ENCODE measurements at places on chromosomes 2 and 18.

DNA sequence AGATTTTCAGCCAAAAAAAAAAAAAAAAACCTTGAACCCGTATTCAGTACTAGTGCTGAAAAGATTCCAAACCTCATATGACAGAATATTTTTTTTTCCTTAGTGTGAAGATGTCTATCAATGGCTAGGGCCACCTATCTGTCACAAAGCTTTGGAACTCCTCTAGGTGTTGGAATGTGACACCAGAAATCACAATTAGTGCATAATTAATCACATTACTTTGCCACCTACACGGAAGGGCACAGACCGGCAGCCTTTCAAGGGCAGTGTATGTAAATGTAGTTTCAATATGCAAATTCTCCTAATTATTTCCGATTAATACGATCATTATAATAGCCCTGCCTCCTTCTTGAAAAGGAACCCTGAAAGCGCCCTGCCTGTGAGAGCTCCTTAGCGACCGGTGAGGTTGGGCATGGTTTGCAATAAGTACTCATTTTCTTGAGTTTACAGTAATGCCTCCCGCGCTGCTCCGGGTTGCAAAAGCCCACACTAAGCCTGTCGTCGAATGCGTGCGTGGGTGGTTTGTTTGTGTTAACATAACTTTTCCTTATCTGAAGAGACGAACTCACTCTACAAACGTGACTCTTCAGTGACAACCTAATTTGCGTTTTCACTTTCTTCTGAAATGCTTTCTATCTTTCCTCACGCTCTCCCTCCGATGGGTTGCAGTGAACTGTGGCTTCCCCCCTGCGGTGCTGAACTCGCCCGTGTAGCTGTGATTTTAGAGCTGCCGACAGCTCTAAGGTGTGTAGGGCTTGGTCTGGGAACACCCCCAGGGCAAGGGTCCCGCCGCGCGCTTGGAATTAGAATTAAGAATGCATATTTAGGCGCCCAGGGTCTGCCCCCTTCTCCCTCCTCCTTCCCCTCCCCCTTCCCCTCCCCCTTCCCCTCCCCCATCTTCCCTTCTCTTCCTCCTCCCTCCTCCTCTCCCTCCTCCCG lies 765 bp upstream of the ID2 start:
- DNase-seq = peak; percentile 59

GRCh38 chr2:216947055-216947454 lies 87.2 kb upstream of the TNP1 start:
- DNase-seq = no peak

GRCh38 chr2:74010087-74010541 lies 25.4 kb downstream of the TET3 start:
- no peak for DNase-seq

GRCh38 chr18:23881778-23882177 lies 132.8 kb upstream of the TTC39C start:
- DNase-seq = no peak

DNA sequence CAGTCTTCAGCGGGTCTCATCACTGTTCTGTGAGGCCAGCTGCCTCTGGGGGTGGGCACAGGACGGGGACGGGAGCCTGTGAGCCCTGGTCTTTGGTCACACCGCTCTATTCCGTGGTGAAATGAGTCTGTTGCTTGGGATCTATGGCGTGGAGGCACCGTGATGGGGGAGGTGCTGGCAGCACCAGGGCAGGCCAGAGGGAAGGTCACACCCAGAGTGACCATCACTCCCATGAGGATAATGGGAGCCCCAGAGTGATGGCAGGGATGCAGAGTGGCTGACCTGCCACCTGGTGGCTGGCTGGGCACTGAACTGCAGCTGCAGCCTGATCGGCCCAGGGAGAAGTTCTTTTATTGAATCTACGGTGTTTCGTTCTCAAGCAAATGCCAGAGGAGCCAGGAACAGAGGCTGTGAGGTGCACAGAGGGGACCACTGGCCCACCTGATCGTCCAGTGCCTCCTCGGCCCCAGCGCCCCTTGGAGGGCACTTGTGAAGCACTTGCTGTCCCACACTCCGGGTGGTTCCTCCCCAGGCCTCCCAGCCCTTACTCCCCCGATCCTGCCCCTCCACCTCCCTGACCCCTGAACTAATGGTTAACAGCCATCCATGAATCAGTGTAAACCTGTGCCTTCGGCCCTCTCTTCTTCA lies 17.9 kb downstream of the KCNIP3 start:
- peak; percentile 78 for DNase-seq

GRCh38 chr2:231677632-231678104 lies 30.7 kb upstream of the PTMA start:
- DNase-seq = peak; percentile 87

DNA sequence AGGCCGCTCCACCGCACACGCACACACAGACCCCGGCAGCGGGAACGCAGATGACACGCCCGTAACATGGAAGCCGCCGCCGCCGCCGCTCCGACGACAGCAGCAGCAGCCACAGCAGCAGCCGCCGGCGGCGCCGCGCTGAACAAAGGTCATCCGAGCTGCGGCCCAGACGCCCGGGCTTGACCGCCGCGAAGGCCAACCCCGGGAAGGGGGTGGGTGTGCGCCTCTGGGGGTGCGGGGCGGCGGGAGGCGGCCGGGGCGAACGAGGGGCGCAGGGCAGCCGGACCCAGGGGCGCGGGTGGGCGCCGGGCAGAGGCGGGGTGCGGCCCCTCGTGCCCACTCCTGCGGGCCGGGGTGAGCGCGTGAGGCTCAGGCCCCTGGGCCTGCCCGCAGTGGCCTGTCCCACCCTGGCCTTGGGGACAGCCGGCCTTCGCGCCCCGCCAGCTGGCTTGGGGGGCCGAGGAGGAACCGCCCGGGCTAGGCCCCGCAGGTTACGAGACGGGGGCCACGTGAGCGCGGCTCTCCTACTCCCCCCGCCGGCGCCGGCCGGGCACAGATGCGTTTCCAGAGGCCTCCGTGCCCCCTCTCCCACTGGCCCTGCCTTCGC lies 1.0 kb upstream of the ZNF532 start:
- peak; percentile 54 for DNase-seq

DNA sequence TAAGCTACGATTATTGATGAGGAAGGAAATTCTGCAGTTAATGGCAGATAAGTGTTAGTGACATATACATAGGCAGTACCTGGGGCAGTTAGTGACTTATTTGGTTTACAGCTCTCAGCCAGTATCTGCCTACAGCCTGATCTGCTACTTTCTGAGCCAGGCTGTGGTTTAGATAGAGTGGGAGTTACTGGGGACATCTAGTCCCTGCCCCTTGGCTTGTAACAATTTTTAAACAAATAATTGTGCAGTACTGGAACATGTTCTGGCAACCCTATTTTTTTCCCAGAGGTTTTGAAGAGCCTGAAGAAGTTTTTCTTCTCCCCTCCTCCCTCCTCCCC lies 2.3 kb downstream of the KIF5C start:
- no peak for DNase-seq

- no peak for DNase-seq
Observed at GRCh38 chr18:75005626-75006025, 203.3 kb downstream of the PTGR3 start.

GRCh38 chr2:203453858-203454451 lies 81.1 kb downstream of the RAPH1 start:
- peak; percentile 67 for DNase-seq

GRCh38 chr2:169001116-169001815 lies 29.9 kb downstream of the ABCB11 start:
- DNase-seq = no peak

DNA sequence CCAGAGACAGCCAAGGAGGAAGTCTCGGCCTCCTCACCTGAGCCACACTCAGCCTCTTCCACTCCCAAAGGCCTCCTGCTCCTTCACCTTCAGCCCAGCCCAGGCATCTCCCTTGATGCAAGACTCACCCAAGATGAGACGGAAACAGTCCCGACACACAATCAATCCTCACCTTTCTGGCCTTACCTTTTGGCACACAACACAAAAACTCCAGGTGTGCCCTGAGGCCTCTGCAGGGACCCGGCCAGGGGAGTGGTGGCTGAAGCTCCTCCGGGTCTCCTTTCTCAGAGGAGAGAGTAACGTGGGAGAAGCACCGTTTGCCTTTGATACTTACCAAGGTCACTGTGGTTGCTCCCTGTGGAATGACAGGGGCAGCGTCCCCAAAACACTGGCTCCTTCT lies 23.8 kb upstream of the EFHD1 start:
- DNase-seq = no peak

- no peak for DNase-seq
Observed at GRCh38 chr2:3379339-3379646, 201 bp upstream of the TRAPPC12 start.

GRCh38 chr2:68171684-68172083 lies 14.0 kb downstream of the PNO1 start:
- no peak for DNase-seq

- peak; percentile 34 for DNase-seq
Observed at GRCh38 chr18:77208964-77209363, 40.7 kb upstream of the GALR1 start.

DNA sequence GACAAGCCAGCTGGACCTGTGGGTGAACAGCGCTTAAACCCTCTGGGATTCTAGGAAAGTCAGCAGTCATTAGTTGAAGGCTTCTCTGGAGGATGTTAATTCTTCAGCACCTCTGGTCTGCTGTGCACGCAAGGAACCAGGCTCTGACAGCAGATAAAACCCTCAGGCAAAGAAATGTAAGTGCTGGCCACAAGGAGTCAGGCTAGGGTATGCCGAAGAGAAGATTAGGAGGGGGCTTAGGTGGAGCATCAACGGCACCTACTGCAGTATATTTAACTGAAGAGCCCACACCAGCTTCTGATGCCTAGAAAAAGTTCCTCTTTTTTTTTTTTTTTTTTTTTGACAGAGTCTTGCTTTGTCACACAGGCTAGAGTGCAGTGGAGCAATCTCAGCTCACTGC lies 304.2 kb upstream of the MC4R start:
- DNase-seq = no peak

GRCh38 chr2:11699686-11700670 lies 30.0 kb upstream of the NTSR2 start:
- no peak for DNase-seq

DNA sequence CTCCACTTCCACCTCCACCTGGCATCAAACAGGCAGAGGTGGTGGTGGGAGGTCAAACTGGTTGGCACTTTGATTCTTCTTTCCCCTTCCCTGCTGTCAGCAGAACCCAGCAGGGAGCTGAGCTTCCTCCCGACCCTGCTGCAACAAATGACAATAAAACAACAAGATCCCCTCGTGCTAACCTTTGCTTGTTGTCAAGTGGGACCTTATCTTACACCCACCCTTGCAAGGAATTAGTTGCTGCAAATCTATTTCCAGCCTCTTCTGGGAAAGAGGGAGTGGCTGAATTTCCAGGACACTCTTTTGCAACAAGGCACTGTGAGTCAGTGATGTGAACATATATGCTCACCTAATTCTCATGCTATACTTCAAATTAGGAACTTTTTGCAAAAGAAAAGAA lies 655.1 kb downstream of the DSC3 start:
- DNase-seq = no peak

DNA sequence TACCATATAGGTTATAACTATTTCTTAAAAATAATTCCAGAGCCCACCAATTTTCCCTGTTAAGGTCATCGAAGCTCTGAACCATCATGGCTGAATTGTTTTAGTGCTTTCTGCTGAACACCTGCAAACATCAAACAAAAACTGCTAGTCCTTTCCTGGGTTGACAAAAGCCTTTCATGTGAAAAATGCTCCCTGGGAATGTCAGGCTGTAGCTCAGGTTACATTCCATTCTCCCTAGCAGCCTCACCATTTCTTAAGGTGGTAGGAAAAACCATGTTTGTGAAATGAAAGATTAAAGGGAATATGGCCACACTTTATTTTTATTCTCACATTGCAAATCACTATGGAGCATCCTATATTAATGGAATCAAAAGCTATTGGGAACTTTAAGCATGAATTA lies 5.7 kb downstream of the TCF4 start:
- DNase-seq = no peak

- DNase-seq = no peak
Observed at GRCh38 chr18:48741866-48742265, 203.0 kb downstream of the CTIF start.

DNA sequence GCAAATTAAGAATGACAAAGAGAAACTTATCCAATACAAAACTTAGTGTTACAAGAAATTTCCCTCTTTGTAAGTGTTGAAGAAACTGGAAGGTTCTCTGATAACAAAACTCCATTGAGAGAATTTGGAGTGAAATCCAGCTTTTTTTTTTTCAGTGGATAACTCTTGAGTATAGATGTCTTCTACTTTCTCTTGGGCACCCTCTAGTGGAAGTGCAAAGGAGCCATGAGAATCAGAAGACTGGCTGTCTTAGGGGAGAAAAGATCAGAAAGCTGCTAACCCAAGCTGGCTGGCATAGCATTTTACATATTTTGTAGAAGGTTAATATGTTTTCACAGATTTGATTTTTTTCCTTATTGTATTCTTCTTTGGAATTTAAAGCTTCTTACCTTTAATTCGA lies 138.8 kb upstream of the SATB2 start:
- DNase-seq = peak; percentile 4

- no peak for DNase-seq
Observed at GRCh38 chr2:31865215-31865614, 145.6 kb downstream of the MEMO1 start.

DNA sequence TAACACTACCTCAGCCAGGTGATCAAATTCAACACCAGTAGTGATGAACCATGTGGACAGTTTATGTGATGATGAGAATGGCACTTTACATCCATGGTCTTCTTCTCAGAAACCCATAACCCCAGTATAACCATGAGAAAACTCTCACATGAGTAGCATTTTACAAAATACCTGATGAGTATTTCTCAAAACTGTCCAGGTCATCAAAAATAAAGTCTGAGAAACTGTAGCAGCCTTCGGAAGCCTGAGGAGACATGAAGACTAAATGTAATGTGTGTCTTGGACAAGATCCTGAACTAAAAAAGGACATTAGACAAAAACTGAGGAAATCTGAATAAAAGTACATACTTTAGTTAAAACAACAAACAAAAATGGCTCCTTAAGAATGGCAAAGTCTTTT lies 108.9 kb downstream of the CTNNA2 start:
- DNase-seq = no peak

- DNase-seq = no peak
Observed at GRCh38 chr18:25493401-25493800, 141.4 kb upstream of the ZNF521 start.

DNA sequence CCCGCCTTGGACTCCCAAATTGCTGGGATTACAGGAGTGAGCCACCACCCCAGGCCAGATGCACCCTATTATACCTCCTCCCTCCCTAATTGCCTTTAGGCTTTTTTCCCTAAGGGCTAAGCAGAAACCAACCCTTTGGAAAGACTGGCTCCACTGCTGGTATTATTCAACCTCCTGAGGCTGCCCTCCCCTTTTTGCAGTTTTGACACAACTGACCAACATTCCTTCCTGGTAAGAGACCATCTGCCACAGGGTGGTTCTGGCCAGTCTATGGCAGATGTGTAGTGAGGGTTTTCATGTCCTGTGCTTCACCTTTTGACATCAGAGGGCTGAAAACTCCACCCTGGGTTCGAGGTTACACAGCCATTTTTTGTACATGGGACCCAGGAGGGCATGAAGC lies 1785.3 kb upstream of the CELF4 start:
- no peak for DNase-seq

All from midbrain (tissue), 1 donor.